A549 treated with CpdA at 1 μM for 4 hours (cell line): ENCODE measurements at places on chromosomes 16 and 17. TPM values are rescaled to one million over a fixed set of nuclear protein-coding genes. Genes with fewer than 3 reads are reported as not detected.

TBC1D3C gene
- total RNA-seq: not detected in 5 replicates

C1QL1 gene
- 14.5 to 33.6 TPM (median 29.8 TPM) in 5 replicates for total RNA-seq

CBLN1 gene
- 0.05 to 0.24 TPM (median 0.12 TPM) in 3 of 5 replicates, not detected in the others for total RNA-seq

MYH2 gene
- total RNA-seq: not detected in 5 replicates

TEKT1 gene
- total RNA-seq: 0.07 to 0.08 TPM in 2 of 5 replicates, not detected in the others
